ENCODE measurements at places on chromosomes 7 and 10.
A peak's percentile ranks its signal among the peaks of the same experiment; 100 is the strongest.

GRCh38 chr7:80659120-80660055 lies 20.9 kb downstream of the CD36 start:
- DNase-seq: no peak

DNA sequence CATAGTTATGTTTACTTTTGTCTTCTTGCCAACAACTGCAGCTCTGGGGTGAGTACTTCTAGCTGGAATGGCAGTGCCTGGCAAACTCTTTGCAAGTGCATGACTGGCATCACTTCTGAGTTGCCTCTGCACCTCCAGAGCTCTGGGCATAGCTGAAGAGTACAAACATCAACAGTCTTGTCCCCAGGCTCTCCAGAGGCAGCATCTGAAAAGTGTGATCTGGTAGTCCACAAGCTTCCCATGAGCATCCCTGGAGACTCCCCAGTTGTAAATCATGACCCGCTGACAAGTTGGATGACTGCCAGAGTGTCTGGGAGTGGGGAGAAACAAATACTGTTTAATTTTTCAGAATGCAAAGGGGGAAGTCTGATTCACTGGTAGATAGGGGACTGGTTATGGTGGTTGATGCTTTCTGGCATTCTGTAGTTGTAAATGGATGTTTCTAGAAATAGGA lies 138.9 kb upstream of the CDK13 start:
- DNase-seq: no peak

GRCh38 chr7:116277070-116277469 lies 66.7 kb downstream of the TES start:
- no peak for DNase-seq

GRCh38 chr7:86932038-86932512 lies 127.4 kb downstream of the ELAPOR2 start:
- DNase-seq: no peak

DNA sequence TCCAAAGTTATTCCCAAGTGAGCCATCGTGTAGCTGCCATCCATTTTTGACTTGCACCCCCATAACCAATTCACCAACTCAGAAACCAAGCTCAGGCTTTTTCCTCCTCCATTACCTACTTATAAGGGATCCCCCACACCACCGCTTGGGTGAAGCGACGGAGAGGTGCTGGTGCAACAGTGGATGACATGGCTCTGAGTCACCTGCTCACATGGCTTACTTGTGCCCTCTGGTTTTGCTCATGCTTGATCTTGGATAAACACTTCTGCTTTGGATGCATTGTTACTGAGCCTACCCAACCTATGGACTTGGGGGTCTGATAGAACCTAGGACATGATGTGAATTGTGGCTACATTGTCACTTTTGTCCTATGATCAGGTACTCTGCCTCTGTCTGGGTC lies 12.0 kb upstream of the AKR1B1 start:
- DNase-seq: no peak

DNA sequence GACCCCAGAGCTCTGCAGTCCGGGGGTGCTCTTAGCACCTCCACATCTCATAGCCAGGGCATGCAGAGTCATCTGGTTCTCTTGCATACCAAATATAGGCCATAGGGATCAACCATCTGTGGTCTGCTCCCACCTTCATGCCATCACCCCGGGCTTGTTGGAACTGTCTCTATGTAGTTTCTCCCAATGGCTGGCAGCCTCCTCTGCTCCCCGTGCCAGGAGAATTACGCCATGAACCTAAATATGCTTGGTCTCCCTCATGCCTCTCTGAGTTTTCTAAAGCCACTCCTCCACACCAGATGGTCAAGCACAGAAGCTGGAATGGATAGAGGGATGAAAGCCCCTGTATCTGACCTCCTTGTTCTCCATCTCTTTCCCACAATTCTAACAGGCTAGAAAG lies 302.6 kb upstream of the MYO3A start:
- DNase-seq: no peak

DNA sequence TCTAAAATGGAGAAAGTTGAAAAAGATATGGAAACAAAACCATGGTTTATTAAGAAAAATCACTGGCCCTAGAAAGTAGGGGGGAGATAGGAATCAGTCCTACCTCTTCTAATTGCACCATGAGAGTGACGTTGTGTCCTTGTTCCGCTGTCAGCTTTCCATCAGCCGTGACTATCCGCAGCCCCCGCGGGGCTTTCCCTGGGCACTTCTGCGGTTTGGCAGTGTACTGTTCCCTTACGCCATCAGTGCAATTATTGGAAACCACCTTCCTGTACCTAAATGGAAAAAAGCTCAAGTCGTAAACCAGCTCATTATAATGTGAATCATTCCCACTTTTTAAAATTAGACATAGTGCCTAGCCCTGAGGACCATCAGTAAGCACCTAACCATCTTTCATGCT lies 512.2 kb downstream of the SORCS1 start:
- no peak for DNase-seq

- no peak for DNase-seq
Observed at GRCh38 chr7:82263920-82264782, 179.4 kb downstream of the CACNA2D1 start.

- DNase-seq: peak; percentile 67
Observed at GRCh38 chr10:28807760-28808613, 130.7 kb downstream of the BAMBI start.

DNA sequence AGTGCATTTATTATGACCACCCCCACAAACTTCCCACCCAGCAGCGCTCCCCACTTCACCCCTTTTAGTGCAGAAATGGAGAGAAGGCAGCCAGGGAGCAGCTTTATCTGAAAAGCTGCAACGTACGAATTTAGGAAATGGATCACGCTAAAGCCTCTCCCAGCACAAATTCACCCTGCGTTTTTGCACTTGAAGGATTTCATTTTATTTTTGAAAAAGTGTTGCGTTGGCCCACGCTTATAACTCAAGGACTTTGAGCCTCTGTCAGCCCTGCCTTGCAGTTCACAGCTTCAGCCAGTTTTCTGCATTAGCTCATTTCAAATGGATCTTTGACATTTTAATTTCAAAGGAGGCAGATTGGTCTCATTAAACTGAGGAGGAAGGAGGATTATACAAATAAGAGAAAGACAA lies 556.1 kb downstream of the KCNMA1 start:
- DNase-seq: no peak

GRCh38 chr7:77428777-77429231 lies 12.7 kb upstream of the GSAP start:
- DNase-seq: no peak

DNA sequence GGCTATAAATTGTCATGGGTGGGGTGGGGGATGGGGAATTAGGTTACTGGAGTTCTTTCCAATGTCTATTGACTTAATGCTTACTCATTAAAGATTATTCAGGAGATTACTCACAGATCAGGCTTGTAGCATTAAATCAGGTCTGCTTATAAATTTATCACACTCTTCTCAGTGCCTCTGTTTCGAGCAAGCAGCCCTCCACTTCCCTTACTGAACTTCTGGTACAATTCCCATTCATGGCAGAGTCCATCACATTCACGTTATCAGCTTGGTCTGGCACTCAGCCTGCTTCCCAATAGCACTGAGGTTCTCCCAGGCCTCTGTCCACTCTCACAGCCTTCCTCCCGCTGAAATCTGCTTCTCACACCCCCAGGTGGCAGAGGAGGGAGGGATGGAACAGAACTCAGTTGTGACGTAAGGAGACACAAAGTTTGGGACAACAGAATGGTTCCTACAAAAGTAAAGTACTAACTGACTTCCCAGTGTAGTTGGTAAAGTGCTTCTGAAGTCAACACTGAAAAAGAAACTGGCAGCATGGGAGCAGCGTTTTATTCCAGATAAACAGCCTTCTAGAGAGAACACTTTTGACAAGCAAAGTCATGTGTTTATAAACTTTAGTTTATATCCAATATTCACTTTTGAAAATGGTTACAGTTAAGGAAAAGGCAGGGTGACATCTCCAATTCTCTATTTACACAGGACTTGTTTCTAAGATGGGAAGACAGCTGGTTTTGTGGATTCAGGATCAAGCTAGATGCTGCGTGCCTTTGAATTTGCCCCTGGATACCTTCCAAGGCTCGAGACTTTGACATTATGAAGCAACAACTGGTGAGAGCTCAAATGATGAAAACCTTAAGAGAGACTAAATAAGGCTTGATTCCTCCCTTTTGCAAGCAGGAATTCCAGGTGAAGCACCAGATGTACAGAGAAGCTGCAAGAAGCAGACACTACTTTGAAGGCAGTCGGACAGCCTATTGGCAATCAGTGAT lies 81.4 kb downstream of the ATXN7L1 start:
- DNase-seq: no peak

- DNase-seq: no peak
Observed at GRCh38 chr7:71216211-71216610, 84.3 kb downstream of the GALNT17 start.

GRCh38 chr10:129601737-129602136 lies 134.7 kb downstream of the MGMT start:
- peak; percentile 51 for DNase-seq

DNA sequence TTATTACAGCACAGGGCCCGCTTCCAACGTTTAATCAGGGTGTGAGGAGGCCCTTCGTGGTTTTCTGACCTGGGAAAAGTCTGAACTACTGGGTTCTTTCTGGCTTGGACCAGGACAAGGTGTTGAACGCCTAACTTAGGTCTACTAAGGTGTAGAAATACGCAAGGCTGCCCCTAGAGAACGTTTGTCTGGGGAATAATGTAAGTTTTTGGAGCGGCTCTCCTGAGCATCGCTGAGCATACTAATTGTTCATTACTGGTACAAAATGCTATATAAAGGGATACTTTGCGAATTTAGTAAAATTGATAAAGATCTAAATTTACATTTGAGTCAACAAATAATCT lies 32.4 kb upstream of the TOMM7 start:
- no peak for DNase-seq

DNA sequence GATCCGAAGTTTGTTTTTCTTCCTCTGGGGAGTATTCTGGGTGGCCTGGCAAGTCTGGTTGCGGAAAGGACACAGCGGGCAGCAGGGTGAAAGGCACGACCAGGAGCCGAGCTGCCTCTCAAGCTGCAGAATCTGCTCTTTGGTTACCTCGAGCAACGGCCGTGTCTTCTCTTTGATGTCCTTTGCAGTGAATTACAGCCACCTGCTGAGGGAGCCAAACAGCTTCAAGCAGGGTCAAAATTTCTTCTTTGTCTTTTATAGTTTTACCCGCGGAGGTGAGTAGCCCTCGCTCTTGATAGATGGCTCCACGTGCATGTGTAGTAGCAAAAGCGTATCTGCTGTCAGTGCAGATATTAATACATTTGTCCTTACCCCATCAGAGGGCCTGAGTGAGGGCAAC lies 177.3 kb upstream of the MBL2 start:
- no peak for DNase-seq

DNA sequence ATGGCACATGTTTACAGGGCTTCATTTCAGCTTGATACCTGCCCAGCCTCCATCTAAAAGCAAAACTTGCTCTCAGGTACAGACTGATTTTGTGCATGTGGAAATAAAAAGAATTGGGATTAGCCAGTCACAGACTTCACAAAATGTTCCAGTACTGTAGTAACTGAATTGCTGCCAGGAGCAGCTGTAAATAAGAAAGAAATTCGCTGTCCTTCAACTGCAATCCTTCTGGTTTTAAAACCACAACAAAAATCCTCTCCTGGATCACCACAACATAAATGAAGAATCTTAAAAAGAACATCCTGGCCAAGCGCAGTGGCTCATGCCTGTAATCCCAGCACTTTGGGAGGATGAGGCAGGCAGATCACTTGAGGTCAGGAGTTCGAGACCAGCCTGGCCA lies 3.9 kb upstream of the MIOS start:
- no peak for DNase-seq

DNA sequence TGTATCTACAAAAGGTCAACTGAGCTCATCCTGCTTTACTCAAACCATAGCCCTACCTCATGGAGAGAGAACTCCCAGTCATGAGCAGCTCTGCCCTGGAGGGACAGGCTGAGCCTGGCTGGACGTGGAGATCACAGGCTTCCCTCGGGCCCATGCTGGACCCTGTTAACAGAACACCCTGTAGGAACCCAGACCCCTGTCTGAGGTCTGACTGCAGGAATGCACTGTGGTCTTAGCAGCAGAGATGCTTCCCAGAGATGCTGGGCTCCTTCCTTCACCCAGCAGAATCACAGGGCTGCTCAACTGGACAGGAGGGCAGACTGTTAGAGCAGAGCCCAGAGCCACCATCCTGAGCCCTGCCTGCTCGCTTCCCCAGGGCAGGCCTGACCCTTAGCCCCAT lies 814 bp downstream of the TMEM72 start:
- no peak for DNase-seq

DNA sequence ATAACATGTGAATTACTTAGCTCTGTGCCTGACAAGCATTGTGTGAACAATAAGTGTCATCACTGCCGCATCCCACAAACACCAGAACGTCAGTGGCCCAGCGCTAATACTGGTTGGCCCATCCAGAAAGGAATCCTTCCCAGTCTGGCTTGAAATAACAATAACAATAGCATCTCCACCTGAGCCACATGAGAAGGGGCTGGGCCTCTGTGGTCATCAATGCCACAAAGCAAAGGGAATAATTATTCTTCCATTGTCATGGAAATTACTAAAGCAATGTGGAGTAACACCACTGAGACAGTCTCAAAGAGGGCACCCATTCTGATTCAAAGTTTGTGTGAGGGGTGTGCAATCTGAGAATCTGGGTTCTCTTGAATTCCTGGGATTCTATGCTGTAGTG lies 105.7 kb upstream of the INHBA start:
- no peak for DNase-seq

- no peak for DNase-seq
Observed at GRCh38 chr7:151823566-151824372, 53.1 kb downstream of the PRKAG2 start.

DNA sequence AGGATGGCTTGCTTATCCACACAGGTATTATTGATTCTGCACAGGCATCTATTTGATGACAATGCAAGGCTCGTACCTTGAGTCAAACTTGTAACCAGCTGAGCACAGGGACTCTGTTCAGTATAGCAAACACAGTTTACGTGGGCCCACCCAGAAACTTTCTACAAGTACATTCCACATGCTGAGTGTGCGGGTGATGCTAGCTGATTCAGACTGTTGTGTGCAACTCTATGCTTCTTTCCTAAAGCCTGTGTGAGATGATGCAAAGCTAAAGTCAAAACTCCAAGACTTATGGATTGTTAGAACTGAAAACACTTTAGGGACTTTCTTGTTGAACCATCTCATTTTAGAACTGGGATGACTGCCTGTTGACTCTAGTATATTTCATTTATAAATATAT lies 21.5 kb upstream of the CALD1 start:
- DNase-seq: no peak

GRCh38 chr7:4079956-4080355 lies 602.1 kb upstream of the FOXK1 start:
- no peak for DNase-seq
